Tibial nerve (tissue), 4 donors: ENCODE measurements at places on chromosomes 1 and 21. TPM values are rescaled to one million over a fixed set of nuclear protein-coding genes. Genes with fewer than 3 reads are reported as not detected.

OR2T35 gene
- total RNA-seq = not detected

MCOLN3 gene
- total RNA-seq = 10.7 TPM

BEST4 gene
- total RNA-seq = not detected

GJA4 gene
- 65.1 TPM for total RNA-seq

PMF1 gene
- total RNA-seq = 41.7 TPM

GRCh38 chr1:24748191-24749121, 3.2 kb downstream of the CLIC4 start:
- DNase-seq = no peak

DNA sequence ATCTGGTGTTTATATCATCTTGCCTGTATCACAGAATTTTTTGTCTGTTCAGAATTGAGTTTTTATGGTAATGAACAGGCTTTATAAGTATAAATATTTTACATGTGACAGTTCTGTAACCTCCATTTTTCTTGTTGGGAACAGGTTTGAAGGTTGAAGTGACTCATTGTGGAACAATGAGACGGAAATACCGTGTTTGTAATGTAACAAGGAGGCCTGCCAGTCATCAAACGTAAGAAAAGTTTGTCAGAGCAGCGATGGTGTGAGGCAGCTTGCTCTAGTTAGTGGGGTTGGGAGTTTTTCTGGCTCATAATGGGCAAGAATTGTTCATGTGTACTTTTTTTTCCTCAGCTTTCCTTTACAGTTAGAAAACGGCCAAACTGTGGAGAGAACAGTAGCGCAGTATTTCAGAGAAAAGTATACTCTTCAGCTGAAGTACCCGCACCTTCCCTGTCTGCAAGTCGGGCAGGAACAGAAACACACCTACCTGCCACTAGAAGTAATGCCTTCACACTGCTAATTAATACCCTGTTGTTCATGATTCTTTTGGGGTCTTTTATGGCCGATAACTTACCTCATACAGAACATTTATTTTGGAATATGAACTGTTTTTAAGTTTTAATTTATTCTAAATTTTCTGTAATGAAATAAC, 75.2 kb upstream of the TEKT2 start:
- no peak for DNase-seq

DNA sequence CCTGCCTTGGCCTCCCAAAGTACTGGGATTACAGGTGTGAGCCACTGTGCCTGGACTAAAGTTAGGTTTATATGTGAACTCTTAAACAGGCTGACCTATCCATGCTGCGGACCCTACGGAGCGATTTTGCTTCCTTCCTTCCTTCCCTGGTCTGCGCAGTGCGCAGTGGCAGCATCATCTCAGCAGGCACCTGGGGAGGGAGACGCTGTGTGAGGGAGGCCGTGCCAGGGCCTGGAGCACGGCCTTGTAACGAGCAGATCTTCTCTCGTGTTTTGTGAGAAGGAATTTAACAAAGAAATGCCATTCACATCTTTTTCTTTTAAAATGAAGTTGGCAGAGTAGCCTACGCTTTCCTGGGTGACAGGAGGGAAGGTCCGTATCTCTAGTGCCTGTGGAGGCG, 45.8 kb downstream of the PKNOX1 start:
- no peak for DNase-seq

DNA sequence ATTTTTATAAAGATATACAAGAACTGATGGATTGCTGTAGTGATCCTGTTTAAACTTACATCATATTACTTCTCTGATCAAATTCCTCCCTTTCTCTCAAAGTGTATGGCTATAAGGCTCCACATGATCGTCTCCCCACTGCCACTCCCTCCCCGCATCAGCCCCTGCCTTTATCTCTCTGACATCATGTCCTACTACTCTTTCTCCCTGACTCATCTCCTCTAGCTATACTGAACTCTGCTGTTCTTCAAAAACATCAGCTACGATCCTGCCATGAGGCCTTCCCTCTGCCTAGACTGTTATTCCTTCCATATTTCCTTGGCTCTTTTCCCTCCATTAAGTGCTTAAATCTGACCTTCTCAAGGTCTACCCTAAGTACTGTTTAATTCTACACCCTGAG, 22.8 kb downstream of the HFM1 start:
- DNase-seq = no peak

GRCh38 chr1:30195424-30196134, 527.8 kb downstream of the MATN1 start:
- DNase-seq = no peak

- DNase-seq = no peak
These were observed 35.2 kb downstream of the RGL1 start for GRCh38 chr1:183840140-183840539.

DNA sequence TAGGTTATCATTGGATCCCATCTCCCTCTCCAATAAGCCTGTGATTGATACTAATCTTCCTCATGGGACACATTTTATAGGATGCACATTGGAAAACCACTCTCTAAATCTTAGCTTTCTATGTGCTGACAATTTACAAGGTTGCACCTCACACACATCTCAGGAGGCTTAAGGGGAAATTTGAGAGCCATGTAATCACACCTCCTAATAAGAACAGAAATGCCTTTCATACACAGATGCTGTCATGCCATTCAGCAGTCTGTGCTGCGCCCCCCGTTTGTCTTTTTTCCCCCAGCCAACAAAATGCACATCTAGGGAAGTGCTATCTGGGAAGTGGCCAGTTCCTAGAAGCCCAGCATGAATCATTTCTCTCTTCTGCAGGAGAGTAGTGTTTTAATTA, 154.5 kb downstream of the ST6GALNAC5 start:
- no peak for DNase-seq

DNA sequence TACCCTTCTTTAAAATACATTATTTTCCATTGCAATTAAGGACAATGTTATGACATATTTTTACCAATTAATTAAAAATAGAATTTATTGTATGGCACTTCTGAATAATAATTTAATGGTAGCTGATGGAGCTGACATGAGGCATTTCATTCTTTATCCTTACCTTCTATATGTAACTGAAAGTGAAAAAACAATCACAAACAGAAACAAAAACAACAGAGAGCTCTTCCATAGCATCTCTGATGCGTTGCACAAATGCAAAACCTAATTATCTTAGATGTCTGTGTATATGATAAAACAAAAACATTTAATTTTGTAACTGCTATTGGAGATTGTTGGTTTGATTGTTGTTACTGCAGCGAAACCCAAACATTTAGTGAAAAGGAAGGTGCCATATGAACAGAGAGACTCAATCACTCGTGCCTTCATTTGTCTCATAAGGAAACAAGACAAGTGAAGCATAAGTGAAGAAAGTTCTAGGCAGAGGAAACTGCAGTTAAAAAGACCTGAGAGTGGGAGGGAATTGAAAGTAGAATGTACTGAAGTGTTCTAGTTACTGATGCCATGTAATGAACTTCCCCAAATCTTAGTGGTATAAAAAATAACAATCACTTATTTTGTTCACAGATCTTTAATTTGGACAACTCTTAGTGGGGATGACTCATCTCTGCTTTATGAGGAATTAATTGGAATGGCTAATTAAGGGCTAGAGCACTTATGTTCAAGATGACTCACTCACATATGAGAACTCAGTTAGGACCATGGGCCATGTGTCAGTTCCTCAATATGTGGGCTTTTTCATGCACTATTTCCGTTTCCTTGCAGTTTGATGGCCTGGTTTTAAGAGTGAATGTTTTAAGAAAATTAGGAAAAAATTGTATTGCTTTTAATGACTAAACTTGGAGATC, 245.0 kb upstream of the OLFM3 start:
- DNase-seq = no peak

- peak; percentile 60 for DNase-seq
These were observed 193.8 kb upstream of the EDN2 start for GRCh38 chr1:41678111-41678878.

DNA sequence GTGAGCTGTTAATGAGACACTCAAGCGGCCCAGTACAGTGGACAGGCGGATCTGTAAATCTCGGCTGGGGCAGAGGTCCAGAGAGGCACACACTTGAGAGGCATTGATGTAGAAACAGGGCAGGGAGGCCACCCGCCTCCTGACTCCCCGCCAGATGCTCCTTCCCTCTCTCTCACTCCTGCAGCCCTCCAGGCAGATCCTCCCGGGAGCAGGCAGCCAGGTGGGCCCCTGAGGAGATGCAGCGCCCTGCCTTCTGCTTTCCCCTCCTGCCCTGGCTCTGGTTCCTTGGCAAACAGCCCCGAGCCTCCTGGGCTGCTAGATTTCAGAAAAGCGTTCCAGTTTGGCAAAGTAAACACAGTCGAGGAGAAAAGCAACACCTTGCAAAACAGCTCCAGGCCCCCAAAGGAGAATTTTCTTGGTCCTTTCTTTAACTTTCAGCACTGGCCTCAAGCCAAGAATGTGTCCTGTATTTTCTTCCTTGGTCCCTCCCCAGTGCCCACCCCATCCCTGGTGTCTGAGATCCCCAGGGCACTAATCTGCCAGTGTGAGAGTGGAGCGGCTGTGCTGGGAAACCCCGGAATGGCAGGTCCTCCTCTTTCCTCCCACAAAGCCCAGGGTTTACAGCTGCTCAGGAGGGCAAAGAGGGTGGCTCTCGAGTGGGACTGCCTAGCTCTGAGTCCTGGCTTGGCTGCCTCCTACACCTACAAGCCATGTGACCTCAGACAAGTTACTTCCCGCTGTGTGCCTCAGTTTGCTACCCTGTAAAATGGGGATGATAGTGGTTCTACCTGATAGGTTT, 29.4 kb upstream of the IFNLR1 start:
- no peak for DNase-seq

- DNase-seq = no peak
These were observed 785.2 kb upstream of the B3GALT2 start for GRCh38 chr1:193971595-193971994.

DNA sequence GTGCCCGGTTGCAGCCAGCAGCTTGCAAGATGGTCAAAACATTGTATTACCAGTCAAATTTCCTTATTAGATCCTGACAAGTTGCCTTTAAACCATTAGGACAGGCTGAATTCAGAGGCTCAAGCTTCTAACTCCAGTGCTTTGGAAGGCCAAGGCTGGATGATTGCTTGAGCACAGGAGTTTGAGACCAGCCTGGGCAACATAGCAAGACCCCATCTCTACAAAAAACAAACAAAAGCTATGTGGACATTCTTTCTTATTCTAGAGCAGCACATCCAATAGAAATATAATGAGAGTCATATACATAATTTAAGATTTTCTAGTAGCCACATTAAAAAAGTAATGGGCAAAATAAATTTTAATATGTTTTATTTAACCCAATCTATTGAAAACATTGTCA, 149.3 kb downstream of the RUNX1 start:
- no peak for DNase-seq
